ENCODE measurements at places on chromosomes 5 and 9.

GRCh38 chr5:113800686-113801085, 287.2 kb downstream of the YTHDC2 start:
- no peak for DNase-seq

DNA sequence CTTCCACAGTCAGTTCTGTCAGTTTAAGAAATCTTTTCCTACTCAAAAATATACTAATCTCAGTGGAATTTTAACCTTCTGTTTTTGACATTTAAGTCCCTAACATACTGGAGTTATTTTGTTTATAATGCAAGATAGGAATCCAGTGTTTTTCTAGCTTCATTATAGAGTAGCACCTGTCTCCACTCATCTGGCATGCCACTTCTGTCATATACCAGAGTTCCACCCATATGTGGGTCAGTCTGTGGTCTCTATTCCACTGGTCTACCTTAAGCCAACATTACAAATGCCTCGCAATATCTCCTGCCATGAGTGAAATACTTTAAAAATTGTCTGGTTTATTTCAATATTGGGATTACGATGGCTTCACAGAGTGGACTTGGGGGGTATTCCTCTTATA, 42.9 kb downstream of the RNF145 start:
- DNase-seq = no peak

DNA sequence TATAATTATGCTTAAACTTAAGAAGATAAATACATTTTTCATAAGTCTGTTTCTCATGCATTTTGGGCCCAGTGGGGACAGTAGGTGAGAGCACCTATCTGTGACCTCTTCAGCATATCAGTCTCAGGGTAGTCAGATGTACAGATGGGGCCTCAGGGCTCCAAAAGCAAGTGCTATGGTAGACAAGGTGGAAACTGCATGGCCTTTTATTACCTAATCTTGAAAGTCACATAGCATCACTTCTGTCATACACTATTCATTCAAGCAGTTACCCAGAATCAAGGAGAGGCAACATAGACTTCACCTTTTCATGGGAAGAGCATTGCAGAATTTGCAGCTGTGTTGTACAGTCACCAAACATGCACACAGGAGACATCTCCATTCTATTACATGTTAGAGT, 94.8 kb downstream of the SV2C start:
- no peak for DNase-seq

DNA sequence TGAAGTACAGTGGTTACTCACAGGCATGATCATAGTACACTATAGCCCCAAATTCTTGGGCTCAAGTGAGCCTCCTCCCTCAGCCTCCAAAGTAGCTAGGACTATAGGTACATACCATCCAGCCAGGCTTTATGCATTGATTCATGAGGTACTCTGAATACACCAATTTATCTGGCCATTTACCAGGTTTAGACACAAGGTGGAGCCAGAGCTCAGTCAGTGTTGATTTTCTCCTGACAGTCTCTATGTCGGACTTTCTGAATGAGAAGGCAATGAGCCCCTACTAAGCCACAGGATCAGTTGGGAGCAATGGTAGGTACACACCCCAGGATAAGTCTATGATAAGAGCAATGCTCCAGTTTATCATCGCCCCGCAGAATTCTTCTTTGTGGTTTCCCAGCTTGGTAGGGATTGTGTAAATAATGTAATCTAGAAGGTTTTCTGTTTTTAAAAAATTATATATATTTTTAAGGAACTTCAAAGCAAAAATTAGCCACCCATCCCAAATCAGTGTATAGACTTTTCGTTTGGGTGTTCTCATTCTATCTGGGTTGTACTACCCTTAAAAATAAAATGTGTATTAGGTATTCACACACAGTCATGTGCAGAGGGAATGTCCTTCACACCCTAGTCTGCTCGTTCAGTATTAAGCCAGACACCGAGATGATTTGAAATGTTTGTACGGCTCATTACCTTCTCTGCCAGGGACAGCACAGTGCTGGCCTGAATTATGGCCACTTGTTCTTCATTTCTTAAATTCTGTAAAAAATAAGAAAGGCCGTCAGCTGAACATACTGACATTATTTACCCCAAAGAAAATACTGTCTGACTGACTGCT, 118.4 kb upstream of the DPYSL3 start:
- peak; percentile 53 for DNase-seq

DNA sequence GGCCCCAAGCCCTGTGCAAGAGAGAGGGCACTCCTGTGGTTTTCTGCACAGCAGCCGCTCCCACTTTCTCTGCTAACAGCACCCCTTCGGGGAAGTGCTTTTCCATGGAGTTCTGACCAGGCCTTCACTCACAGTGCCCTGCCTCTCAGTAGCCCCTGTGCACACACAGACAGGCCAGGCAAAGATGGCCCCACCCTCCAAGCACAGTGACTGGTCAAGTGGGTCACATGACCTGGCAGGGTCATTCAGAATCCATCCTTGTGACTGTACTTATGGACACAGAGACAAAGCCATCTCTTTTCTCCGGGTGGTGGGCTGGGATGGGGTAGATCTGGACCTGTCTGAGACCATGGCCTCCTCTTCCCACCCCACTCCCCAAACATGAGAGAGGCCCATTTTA, 82.5 kb downstream of the PSD2 start:
- DNase-seq = no peak

GRCh38 chr5:14187660-14188059, 44.5 kb downstream of the TRIO start:
- no peak for DNase-seq

DNA sequence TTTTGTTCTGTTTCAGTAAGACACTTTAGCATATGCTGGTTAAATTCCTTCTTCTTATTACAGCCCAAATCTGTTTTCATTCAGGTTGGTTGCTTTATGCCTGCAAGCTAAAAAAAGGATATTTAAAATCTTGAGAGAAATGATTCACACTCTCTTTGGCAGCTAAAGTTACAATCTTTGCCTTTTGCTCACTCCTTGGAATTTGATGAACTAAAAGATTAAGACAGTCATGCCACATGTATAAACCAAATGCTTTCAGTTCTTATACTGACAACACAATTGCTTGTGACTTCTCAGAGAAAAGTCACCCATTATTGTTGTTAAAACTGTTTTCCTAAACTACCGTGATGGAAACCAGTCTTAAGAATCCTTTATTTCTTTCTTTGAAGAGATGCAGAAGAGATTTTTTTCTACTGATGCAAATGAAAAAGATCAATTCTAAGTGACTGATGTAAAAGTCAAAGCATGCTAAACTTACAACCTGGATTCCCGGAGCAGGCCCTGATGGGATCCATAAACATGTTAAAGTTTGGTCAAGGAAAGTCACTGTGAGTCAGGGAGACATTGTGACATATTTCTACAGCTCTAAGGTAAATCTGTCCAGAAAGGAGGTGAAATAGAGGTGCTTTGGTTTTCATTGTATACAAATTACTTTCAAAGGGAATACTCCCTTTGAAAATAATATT, 144.2 kb upstream of the CDH10 start:
- DNase-seq = no peak

- DNase-seq = no peak
Observed at GRCh38 chr9:98101416-98101815, 17.6 kb downstream of the TRIM14 start.

DNA sequence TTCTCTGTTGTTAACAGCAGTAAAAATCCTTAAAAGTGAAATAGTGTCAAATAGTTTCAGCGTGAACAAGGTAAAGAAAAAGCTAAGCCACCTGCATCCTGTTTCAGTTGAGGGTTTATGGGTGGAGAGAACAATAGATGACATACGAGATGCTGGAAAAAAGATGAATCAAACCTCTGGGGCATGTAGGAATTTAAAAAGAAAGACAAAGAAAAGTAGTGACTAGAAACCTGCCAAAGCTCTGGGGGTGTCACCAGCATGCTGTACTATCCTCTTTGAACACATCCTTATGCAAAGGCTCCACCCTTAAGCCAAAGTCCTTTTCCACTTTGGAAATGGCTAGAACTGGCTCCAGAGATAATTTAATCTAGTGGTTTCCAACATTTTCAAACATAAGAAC, 22.2 kb downstream of the SCAI start:
- DNase-seq = no peak

DNA sequence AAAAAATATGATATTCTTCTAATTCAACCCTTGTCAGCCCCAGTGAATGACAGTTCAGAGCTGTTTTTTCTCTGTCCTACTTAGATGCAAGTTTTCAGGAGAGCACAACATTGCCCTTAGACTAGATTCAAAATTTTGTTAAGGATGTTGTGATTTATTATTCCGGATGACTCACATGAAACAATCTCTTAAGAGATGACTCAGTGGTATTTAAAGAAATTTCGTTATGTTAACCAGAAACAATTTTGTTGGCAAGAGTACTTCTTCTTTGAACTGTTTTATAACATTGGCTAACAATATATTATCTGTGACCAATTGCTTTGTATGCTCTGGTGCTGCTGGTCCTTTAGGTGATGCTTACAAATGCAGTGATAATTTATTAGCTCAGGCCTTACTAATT, 132.0 kb downstream of the IZUMO3 start:
- no peak for DNase-seq

- DNase-seq = no peak
Observed at GRCh38 chr9:133892193-133892920, 99.8 kb downstream of the VAV2 start.

DNA sequence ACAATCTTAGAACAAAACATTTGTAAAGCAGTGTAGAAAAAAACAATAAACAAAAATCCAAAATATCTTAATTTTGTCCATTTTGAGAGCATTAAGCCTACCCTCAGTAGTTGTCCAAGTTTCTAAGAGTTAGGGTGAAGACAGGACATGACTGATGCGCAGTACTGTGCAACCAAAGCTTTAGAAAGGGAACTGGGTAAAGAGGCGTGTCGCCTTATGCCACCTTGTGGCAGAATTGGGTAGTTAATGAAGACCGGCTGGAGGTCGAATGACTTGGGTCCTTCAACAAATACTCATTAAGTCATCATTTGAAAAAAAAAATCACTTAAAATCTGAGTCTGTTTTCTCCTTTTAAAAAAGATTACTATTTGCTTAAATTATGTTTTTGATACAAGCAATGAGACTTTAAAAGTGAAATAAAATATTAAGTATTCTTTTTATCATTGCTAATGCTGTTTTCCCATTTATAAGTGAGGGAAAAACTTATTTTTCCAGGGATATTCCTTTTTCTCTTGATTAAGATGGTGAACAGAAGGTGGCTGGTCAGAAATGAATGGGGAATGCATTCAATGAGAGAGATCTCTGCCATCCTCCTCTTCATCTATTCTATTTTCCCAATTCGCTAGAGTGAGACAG, 3.5 kb upstream of the RNF20 start:
- DNase-seq = peak; percentile 62

DNA sequence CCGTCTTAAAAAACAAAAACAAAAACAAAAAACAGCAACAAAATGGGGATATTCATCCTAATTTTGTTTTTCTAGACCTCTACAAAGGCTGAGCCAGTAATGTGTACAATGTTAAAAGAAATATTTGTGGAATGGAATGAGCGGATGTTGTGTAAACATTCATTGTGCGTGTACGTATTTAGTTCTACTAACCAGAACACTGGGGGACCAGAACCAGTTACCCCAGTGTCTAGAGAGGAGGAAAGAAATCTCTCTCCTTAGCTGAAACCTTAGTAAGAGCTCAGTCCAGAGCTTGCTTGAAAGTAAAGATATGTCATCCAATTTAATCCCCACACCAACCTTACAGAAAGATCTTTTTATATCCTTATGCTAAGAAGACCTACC, 106.7 kb upstream of the CPEB4 start:
- DNase-seq = no peak

DNA sequence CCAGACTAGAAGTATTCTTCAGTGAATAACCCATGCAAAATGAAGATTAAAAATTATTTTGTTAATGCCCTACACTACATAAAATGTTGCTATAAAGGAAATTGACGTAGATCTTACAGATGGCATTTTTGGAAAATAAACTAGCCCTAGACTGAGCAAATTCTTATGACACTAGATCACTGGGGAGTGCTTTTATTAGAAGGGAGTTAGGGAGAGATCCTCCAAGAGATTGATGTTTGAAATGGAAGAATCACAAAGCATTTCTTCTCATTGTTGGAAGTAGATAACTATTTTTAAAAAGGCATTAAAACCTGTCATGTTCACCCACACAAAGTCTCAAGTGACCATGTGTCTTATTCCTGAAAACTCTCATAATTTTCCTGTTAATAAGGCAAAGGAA, 351.1 kb upstream of the TLE4 start:
- no peak for DNase-seq
